Fibroblast of mammary gland (primary cell): ENCODE measurements at places on chromosomes 11 and 22.

DNA sequence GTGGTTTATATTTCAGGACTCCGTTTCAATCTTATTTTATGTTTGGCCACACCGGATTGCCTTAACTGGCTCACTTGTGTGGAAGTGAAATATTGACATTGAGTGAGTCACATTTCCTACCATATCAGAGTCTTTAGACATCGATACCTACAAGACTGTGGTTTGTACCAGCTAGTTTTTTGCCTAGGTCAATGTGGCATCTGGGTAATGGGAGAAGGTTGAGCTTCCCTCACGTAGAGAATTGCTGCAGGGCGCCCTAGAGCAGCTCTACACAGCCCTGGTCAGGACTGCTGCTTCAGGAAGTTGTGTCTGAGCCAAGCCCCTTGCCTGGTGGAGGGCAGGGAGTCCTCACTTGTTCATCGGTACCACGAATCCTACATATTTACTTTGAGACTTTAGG lies 1.6 kb downstream of the GRAMD1B start:
- DNase-seq, result no peak

DNA sequence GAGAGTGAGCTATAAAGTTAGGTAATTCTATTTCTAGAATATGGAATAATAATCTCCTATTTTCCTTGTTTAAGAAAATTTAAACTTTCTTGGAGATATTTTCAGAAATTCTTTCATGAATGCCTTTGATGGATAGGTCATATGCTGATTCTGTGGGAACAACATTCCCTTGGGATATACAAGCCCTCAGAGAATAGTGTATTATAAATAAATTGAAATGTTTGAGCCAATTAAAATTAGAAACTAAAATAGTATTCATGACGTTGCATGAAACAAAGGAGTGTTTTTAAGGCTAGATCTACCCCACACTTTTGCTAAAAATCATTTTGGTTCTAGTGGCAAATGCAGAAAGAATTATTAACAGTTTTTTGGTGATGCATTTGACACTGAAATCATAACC lies 269.3 kb upstream of the ANO3 start:
- DNase-seq, result no peak

DNA sequence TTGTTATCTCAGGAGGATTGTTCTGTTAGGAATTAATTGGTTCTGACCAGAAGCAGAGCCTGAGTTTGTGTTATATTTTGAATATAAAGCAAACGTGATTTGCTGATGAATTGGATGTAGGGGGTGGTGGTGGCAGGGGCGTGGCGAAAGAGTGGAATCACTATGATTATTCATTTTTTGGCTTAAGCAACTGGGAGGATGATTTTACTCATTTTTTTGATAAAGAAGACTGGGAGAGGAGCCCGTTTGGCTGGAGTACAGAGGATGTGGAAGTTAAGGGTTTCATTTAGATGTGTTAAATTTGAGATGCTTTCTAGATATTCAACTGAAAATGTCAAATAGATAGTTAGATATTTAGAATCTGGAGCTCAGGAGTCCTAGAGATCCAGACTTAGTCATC lies 83.4 kb upstream of the MYO18B start:
- peak; percentile 34 for DNase-seq

- no peak for DNase-seq
Measured at GRCh38 chr11:116481126-116481675, 291.6 kb downstream of the BUD13 start.

DNA sequence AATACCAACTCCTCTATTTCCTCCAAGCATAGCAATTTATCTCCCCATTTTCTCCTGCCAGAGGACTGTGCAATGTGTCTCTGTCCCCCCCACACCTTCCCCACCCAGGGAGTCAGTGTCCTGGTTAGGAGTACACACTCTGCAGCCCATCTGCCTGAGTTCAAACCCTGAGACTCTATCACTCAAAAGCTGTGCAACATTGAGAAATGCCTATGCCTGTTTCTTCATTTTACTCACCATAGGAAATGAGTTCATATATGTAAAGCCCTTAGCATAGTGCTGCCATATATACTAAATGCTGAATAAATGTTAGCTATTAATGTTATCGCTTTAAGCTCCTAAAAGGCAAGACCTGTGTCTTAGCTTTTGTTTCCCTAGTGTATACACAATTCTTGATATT lies 64.0 kb downstream of the TMPRSS5 start:
- DNase-seq, result no peak

DNA sequence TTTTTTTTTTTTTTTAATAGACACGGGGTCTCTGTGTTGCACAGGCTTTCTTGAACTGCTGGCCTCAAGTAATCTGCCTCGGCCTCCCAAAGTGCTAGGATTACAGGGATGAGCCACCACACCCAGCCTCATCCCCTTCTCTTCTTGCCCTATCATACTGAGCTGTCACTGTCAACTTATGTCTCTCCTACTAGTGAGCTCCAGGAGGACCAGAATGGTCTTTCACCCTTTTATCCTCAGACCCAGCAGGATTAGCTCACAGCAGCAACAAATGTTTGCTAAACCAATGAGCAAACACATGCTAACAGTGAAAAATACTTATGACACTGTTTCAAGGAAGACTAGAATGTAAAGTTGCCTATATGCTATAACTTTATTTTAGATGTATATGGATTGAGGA lies 6.4 kb upstream of the NXF1 start:
- DNase-seq, result no peak

GRCh38 chr11:87173185-87174039 lies 135.7 kb downstream of the TMEM135 start:
- peak; percentile 63 for DNase-seq

DNA sequence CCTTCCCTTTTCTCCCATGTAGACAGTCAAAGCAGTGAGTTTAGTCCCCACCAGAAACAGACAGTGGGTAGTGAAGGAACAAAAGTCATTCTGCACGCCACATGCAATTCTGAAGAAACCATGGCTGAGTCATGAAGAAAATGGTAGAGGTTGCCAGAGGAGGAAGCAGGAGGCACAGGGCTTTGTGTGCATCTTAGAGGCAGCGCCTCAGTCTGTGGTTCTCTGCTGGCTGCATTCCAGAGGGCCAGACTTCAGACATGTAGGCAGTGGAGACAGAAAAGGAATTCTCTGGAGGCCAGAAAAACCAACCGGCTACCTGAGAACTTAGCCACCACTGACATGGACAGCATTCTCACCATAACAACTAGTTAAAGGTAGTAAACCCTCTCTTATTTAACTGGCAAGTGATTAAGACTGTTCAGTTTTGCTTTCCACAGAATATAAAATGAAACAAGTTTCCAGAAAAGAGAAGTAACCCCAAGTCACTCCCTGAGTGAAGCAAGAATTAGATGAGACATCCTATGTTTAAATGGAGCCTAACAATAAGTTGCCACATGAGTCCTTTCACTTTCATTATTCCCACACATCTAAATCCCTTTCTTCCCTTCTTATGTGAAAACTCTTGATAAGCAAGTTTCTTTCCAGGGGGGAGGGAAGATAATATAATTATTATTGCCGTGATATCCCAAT lies 556.1 kb downstream of the SOX6 start:
- DNase-seq, result peak; percentile 71

- DNase-seq, result no peak
Measured at GRCh38 chr11:128809128-128809527, 58.0 kb downstream of the KCNJ1 start.

- peak; percentile 49 for DNase-seq
Measured at GRCh38 chr22:37848587-37849088, 581 bp upstream of the EIF3L start.

DNA sequence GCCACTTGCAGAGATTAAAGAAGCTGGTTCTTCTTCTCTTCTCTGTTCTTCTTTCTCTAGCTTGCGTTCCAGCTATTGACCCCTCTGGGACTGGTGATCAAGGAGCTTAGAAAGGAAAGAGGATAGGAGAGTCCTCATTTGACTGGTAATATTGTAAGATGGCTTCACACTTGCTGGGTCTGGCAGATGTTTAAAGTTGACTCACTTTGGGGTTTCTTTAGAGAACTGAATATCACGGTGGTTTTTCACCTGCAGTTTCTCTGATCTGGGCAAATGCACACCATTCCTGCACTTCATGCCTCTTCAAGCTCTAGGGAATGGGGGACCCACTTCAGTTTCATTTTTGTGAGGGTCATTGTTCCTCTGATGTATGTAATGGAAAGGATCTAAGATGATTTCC lies 41.8 kb upstream of the DEUP1 start:
- DNase-seq, result no peak

DNA sequence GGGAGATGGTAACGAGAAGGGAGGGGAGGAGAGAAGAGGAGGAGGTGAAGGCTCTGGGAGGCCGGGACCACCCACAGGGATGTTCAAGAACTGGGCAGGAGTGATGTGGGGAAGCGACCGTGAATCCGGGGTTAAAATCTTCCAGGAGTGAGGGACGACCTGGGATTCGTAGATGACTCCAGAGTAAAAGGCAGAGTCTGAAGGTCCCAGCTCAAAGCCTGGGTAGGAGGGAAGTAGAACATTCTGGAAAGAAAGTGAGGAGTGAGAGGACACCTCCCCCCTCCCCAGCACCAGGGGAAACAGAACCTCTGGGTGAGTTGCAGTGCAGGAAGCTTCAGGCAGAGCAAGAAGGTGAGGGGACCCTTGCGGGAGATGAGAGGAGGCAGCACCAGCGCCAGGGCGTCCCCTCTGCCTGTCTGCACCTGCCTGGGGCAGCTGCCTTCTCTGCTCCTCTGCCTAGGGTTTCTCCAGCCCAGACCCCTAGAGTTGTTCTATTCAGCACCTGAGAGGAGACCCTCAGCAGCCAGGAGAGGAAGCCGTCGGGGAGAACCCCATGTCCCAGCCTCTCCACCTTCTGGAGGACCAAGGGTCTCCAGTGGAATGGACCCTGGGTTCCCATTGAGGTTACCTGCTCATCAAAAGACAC lies 49.7 kb downstream of the LINC01488 start:
- DNase-seq, result no peak

DNA sequence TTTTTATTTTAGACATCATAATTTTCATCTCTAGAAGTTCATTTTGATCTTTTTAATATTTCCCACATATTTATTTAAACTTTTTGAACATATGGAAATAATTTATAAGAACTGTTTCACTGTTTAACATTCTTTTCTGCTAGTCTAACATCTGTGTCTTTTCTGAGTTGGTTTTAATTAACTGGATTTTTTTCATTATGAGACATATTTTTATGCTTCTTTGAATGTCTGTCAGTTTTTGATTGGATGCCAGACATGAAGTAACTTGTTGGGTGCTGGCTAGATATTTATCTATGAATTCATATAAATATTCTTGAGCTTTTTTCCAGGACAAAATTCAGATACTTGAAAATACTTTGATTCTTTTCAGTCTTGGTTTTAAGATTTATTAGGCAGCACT lies 317.8 kb upstream of the NCAM1 start:
- no peak for DNase-seq

DNA sequence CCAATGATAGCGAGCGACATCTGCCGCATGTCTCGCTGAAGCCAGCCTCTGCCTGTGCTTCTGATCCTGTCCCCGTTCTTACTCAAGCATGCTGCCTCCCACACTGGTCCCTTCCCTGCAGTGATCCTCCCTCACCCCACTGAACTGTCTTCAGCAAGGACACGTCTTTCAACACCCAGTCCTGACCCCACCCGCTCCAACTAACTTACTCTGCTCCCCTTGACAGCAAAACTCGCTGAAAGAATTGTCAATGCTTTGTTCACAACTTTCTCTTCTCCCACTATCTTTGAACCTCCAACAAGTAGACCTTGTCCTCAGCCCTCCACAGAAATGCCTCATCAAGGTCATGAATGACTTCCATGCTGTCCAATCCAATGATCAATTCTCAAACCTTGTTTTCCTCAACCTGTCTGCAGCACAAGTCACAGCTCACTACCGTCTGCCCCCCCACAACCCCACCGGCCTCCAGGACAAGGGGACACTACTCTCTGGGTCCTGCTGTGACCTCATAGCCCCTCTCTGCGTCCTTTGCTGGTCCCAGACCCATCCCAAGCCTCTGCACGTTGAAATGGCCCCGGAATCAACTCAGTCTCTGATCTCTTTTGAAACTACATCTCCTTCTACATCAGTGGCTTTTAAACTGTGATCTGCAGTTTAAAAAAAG lies 108.0 kb downstream of the MICAL3 start:
- DNase-seq, result no peak

GRCh38 chr11:71437879-71438278 lies 10.3 kb downstream of the DHCR7 start:
- DNase-seq, result no peak

DNA sequence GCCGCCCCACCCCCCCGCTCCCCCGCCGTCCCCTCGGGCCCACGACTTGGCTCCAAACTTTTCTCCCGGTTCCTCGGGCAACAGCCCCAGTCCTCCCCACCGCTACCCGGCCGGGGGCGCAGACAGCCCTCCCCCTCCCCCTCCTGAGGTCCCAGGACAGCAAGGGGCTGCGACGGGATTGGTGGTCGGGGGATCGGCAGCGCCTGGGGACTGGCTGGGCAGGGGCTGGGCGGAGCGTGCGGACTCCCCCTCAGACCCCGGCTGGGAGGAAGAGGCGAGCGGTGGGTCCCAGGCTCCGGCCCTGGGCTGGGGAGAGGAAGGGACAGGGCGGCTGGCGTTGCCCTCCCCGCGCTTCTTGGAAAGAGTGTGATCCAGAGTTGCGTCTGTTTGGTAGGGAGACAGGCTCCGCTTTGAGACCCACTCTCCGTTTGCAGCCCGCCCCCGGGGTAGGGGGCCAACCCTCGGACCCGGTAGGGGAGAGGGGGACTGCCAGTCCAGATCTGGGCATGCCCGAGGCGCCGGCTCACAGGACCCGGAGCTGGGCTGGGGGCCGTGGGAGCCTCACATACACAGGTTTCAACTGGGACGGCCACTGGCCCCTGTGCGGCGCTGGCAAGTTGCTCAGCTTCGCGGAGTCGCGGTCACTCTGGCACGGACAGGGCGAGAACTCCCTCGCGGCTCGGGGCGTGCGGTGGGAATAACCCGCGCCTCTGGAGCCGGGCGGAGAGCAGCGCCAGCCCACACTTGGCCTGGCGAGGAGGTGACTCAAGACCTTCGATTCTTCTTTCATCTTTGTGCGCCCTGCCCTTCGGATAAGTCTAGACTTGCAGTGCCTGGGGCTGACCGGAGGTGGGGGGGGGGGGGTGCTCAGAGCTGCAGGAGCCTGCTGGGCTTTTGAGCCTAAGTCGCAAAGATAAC lies 999 bp downstream of the TSKU start:
- DNase-seq, result peak; percentile 74

DNA sequence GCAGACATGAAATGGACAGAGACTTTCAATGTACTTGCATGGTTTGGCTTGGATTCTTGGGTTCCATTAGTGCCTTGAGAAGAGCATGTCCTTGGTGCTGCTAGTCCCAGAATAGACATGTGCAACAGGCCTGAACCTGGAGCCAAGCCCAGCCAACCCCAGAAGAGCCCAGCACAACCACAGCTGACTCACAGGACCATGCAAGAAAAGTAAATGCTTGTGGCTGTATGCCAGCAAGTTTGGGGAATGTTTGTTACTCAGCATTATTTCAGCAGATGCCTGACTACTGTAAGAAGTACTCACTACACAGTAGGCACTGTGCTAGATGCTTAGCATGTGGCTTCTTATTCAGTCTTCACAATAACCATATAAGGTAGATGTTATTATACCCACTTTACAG lies 39.2 kb upstream of the HMGXB4 start:
- DNase-seq, result peak; percentile 55
